ENCODE measurements at places on chromosomes 12 and 14.

- no peak for DNase-seq
Observed at GRCh38 chr14:103556946-103557758, 5.3 kb downstream of the BAG5 start.

- DNase-seq: no peak
Observed at GRCh38 chr12:98814254-98814653, 169.2 kb downstream of the APAF1 start.

DNA sequence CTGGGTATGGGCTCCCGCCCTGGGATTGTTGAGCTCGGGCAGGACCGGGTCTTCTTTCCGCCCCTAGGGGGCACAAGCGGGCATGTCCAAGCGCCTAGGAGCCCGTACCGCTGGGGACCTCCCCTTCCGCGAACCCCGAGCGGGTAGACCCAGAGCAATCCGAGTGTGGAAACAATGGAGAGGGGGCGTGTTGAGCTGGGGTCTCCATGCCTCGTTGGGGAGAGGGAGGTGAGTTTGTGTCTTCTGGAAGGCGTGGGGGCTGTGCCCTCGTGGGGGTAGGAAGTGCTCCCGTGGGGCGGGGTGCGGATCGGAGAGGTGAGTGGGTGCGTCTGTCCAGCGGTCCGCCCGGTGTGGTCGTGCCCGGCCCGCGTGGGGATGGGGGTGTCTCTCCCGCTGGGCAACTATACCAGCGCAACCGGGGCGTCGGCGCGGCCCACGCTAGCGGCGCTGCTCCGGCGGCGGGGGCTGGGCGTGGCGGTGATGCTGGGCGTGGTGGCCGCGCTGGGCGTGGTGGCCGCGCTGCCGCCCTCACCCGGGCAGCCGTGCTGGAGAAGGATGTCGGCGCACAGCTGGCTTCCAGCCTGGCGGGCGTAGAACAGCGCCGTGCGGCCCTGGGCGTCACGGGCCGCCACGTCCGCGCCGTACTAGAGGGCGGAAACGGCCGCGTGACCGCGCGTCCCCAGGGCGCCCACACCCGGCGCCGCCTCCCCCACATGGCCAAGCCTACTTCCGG, 12.2 kb downstream of the AGAP2 start:
- peak; percentile 68 for DNase-seq

DNA sequence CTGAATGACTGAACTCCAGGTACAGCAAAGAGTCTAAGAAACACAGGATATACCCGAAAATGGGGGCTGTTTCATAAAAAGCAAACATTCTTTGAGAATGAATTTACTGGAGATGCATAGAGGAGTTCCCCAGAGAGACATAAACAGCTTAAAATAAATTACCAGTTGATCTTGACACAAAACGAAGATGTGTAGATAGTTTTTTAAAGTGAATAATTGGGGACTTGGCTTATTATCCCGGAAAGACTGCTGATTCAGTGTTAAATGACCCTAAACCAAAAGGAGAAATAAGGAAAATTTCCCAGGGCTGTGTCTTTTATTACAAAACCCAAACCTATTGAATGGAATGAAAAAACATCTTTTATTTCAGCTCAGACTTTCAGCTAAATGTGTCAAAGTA, 1052.8 kb upstream of the TMEM132C start:
- no peak for DNase-seq

DNA sequence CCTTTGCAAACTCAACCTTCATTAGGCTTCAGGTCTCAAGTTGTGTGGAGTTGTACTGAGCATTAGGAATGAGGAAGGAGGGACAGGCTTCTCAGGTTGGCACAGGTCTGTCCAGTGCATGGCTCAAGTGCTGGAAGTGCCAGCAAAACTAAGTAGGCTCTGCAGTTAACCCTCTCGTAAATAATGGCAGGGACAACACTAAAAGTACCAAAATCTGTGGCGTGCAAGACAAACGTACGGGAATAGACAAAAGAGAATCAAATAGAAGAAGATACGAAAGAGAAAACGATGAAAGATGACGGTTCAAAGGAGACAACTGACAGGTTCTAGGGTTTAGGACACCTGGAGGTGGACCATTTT, 612 bp downstream of the TRAPPC6B start:
- no peak for DNase-seq

- DNase-seq: no peak
Observed at GRCh38 chr12:64522807-64523206, 70.9 kb downstream of the TBK1 start.

DNA sequence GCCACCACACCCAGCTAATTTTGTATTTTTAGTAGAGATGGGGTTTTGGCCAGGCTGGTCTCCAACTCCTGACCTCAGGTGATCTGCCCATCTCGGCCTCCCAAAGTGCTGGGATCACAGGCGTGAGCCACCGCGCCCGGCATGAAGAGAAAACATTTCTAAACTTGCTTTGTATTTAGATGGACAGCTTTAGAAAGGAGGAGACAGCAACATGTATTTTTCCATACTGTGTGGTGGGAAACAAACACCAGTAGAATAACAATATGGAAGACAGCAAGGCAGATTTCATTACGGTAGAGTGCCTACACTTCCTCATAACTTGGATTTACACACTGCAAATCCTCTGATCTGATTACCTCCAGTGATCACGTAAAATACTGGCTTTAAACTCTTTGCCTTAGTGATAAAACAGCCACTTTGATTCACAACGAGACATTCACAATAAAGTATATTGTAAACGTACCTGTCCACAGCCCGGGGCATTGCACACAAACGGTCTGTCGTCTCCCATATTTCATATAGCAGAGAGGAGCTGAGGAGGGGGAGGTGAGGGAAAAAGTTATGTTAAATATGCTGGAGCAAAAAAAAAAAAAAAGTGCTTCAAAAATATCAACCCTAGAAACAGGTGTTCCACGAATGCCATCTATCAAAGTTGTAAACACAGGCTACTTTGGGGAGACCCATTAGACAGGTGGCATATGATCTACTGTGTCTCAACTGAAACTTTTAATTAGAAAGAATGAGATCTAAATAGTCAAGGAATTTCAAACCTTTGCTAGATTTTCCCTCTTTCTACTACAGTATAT, 25.5 kb downstream of the ATF7 start:
- no peak for DNase-seq

- no peak for DNase-seq
Observed at GRCh38 chr12:120132054-120132836, 15.7 kb upstream of the RAB35 start.

DNA sequence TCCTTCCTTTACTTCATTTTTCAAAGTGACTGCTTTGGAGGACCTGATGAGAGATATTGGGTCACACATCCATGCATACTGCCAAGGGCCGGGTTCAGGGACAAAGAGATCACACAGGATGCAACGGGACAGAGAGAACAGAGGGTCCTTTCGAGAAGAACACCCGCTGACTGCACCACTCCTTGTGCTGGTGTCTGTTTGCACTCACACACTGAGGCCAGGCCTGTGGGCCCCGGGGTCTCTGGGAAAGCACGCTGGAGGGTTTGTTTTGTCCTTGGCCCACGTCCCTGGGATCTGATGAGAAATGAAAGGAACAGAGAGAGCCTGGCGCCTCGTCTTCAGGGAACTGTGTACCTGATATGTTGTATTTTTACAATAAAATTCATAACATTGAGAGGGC, 42.2 kb downstream of the PAH start:
- no peak for DNase-seq

GRCh38 chr12:50246197-50246865, 37.0 kb downstream of the LIMA1 start:
- no peak for DNase-seq

DNA sequence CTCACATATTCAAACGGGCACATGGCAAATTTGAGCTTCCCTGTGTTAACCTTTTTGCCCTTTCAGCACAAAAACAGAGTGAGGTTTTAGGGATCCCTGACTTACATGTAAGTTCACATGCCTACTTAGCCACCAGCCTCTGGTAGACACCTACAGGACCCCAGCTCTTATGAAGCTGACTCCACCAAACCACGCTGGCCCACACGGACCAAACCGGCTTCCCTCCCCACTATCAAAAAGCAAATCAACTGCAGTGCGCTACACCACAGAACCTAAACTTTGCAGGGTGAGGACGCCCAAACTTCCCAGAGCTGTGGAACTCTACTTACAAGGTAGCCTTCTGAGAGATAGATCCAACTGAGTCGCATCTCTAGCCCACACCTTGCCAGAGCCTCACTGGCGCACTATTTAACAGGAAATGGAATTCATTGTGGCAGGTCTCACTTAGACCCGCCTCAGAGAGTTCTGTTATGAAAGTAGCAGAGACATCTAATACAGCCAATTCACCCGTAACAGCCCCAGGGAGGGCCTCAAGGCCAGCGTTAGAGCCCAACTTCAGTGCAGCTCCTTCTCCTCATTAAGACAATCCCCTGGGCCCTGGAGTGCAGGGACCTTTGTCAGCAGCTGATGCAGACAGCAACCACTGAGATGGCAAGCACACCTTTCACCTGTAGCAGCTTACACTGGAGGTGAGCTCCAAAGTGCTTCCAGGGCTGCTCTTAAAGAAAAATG, 49.2 kb downstream of the SH2B3 start:
- DNase-seq: no peak

DNA sequence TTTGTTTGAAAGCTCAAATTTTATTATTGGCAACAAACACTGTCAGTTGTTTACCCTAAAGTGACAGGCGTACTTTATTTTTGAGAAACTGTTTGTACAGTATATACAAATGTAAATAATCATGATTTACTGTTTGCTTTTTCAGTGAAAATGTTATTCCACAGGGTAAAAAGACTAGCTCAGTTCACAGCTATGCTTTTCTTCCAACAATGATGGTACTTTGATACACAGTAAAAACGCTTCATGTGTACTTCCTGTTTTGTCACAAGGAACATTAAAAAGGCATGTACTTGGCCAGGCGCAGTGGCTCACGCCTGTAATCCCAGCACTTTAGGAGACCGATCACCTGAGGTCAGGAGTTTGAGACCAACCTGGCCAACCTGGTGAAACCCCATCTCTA, 53.7 kb downstream of the MON2 start:
- DNase-seq: no peak

- no peak for DNase-seq
Observed at GRCh38 chr12:6181583-6182278, 18.5 kb upstream of the CD9 start.

DNA sequence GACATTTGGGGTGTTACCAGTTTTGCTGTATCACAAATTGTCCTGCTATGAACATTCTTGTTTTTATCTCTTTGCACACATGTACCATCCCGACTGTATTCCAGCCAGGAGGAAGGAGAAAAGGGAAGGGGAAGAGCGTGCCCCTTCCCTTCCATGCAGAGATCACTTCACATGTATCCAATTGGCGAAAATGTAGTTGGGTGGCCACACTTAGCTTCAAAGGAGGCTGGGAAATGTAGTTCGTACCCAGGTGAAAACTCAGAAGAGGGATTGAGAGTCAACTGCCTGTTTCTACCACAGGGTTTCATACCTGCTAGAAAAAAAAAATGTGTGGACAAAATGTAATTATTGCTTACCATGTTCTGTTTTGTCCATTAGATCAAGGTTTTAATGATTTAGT, 189.1 kb upstream of the PELI2 start:
- no peak for DNase-seq

- DNase-seq: no peak
Observed at GRCh38 chr14:30708157-30708556, 86.0 kb downstream of the SCFD1 start.

DNA sequence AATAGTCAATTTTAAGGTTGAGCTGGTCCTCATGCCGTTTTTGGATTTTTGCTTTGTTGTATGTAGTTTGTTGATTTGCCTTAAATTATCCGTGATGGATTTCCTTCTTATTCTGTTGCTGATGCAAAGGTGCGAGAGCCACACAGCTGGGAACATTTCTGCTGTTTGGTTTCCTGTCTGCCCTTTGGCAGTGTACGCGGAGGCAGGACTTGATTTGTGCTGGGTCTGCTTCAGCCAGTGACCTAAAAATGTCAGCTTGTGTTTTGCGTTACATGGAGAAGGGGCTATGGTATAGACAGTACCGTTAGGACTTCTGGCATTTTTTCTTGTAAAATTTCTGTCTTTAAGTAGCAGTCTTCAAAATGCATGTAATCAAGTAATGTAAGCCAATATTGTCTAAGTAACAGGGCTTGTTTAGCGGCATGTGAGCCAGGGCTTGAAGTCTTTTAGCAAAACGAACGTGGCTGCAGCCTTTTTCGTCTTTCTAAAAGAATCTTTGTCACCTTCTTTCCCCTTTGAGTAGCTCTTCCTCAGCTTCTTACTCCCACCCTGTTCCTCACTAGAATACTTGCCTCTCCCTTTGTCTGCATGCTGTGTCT, 18.2 kb upstream of the RD3L start:
- no peak for DNase-seq

GRCh38 chr14:67526676-67527459, 6.2 kb upstream of the PLEKHH1 start:
- DNase-seq: peak; percentile 12

- no peak for DNase-seq
Observed at GRCh38 chr14:87940894-87941293, 52.1 kb downstream of the GALC start.

DNA sequence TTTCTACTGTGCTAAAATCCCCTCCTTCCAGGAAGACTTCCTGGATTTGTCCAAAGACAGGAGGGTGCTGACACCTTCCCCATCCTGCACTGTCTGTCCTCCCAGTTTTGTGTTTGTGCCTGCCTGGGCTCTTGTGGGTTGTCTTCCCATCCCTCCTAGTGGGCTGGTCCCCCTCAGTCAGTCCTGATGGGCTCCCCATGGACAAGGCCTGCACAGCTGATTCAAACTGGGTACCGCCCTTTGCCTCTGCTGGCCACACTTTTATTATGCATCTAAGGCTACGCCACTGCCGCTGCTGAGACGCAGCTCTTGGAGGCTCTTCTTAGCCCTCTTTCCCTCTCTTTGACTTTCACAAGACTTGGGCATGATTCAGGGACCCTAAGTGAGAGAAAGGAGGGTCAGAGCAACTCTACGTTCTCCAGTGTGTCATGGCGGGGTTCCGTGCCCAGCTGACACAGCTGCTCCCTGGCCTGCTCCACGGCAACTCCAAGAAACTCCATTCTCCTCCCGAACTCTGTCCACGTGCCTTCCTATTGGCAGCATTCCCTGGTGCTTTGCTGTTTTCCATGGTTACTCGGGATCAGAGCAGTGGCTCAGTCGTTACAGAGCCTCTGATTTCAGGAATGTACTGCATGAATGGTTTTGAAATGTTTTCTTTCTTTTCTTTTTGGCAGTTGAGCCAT, 3.8 kb upstream of the KRT85 start:
- DNase-seq: no peak
